OCI-M1 (cell line): ENCODE measurements at places on chromosomes 3 and 15.

- no peak for DNase-seq
Observed at GRCh38 chr15:62035256-62035924, 24.9 kb downstream of the VPS13C start.

DNA sequence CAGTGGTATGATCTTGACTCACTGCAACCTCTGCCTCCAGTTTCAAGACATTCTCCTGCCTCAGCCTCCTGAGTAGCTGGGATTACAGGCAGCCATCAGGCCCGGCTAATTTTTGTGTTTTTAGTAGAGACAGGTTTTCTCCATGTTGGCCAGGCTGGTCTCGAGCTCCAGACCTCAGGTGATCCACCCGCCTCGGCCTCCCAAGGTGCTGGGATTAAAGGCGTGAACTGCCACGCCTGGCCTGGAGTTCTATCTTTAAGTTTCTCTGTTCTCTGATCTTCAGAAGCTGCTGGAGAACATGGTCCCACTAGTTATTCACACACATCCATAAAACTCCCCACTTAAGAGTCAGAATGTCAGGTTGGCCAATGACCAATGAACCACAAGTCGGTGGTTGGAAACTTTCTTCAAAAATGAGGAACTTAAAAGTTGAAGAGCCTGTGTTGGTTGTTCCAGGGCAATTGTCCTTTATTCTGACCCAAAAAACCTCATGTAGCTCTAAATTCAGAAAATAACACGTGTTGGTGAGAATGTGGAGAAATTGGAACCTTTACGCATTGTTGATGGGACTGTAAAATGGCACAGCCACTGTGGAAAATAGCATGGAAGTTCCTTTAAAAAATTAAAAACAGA lies 55.9 kb upstream of the PIK3CB start:
- DNase-seq, result peak; percentile 96

DNA sequence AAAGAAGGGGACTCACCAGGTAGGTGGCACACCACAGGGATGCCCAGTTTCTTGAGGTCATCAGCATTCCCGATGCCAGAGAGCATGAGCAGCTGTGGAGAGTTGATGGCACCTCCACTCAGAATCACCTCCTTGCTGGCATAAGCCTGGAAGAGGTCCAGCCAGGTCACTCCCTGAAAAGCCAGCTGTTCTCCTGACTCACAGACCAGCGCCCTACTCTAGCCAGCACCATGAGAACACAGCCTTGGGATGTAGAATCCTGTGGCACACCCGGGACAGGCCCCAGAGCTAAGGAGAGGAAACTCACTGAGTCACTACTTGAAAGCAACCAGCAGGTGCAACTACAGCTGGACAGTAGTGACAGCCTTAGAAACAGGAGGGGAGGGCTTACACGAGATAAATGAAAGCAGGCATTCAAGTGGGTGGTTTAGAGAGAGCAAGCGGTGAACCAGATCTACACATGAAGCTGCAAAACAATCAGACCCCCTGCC lies 24.5 kb downstream of the CHDH start:
- DNase-seq, result no peak

- DNase-seq, result no peak
Observed at GRCh38 chr3:135084405-135084804, 289.3 kb downstream of the EPHB1 start.

DNA sequence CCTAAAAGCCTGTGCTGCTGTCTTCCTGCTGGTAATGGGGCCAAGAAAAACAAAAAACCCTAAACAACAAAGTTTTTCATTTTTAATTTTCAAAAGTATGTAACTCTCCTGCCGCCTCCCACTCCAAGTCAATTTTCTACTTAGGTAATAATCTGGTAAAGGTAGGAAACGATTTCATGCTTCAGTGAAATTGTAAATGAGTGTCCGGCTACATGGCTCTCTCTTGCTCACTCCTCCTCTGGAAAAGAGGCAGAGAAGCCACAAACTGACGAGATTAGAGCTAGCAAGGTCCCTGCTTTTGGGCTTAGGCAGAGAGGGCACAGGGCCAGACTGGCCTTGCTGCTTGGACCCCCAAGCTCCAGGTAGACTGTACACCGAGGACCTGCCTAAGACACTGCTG lies 23.5 kb downstream of the KLHL25 start:
- no peak for DNase-seq

GRCh38 chr3:112721231-112721630 lies 80.3 kb upstream of the CCDC80 start:
- no peak for DNase-seq

GRCh38 chr15:35674873-35675781 lies 129.2 kb upstream of the DPH6 start:
- DNase-seq, result peak; percentile 27

DNA sequence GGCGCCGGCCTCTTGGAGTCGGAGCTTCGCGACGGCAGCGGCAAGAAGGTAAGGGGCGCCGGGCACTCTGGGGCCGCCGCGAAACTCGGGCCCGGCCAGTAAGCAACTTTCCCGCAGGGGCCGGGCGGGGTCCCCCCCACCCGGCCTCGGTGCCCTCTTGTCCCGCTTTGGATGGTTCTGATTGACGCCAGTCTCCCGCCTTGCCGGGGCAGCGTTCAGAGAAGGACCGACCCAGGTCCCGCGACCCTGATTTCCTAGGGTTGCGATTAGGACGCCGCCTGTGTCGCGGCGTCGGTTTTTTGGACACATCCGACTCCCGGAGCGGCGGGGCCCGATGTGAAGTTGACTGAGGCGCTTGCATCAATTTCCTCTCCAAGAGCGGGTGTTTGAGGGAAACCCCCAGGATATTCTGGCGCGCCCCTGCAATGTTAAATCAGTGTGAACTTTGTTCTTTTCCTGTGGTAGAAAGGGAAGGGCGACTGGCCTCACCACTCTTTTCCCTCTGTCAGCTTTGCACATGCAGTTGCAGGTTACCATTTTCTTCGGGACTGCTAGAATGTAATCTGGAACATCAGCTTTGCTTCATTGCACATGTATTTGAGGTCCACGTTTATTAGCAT lies 755 bp downstream of the PDE8A start:
- no peak for DNase-seq

GRCh38 chr15:55615445-55615844 lies 27.3 kb upstream of the PYGO1 start:
- peak; percentile 39 for DNase-seq

- DNase-seq, result no peak
Observed at GRCh38 chr15:80179025-80179759, 26.4 kb downstream of the FAH start.

GRCh38 chr3:133276594-133276993 lies 123.3 kb upstream of the BFSP2 start:
- no peak for DNase-seq

- DNase-seq, result no peak
Observed at GRCh38 chr15:27549746-27550145, 549.4 kb downstream of the OCA2 start.

DNA sequence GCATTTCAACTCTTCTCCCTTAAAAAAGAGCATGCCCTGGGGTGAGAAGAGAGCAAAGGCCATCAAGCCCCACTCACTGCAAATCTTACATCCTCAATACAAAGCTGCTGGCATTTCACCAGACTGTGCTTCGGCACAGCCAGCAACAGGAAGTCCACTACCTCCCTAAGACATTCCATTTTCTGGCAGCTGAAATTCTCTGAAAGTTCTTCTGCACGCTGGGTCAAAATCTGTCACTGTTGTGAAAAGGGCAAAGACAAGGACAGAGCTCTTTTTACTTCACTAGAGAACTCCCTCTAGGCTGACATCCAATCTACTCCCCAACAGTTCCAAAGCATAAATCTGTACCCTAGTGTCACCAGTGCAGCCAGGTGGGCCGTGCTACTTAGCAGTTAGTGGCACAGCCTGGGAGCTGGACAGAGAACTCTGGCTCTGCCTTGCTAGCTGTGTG lies 6.3 kb downstream of the MTMR10 start:
- DNase-seq, result no peak

- DNase-seq, result no peak
Observed at GRCh38 chr3:69174871-69175737, 52.7 kb upstream of the LMOD3 start.

DNA sequence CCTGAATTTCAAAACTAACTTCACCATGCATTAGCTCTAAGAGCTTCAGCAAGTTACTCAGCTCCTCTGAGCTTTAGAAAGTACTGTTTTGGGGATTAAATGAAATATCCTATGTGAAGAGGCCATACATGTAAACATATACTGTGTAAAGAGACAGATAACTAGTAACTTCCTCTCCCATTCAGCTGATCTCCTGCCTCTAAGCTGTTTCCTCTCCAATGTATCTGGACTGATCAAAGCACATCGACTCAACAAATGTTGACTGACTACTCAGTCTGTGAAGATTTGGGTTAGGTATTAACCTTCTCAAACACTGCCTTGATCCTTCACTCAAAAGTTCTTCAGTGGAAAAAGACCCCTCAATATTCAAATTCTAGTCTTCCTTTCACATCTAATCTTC lies 82.0 kb downstream of the BOC start:
- DNase-seq, result peak; percentile 1

GRCh38 chr3:117473981-117474538 lies 764.5 kb downstream of the TUSC7 start:
- DNase-seq, result no peak
